HFFc6 (cell line): ENCODE measurements at places on chromosomes 7 and 10. TPM values are rescaled to one million over a fixed set of nuclear protein-coding genes. Genes with fewer than 3 reads are reported as not detected.

Gene RAB19
- total RNA-seq, result not detected in 3 replicates

Gene LIPK
- not detected in 3 replicates for total RNA-seq

Gene TMEM72
- total RNA-seq, result not detected in 2 replicates

DNA sequence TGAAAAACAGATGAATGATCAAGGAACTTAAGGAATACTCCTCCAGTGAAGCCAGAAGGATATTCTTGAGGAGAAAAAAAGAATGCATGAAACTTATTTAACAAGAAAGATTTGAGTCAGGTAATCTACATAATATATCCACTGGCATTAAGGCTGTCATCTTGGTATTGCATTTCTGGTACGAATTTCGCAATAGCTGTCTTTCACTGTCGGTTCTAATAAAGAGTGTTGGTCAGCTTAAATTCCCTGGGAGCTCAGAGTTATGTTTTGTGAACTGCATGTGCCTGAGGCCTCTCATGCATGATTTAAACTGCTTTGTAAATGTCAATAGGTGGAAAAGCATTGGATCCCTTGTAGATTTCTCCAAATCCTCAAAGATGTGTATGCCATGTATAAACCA is 565.3 kb upstream of the GALNT17 start:
- DNase-seq, result no peak
- H3K27me3 ChIP-seq, result no peaks in the 10 kb centered on the region
- no peaks in the 10 kb centered on the region for H3K36me3 ChIP-seq
- no peaks in the 10 kb centered on the region for H3K4me1 ChIP-seq
- H3K27ac ChIP-seq, result no peak overlapping the region

- no peaks in the 10 kb centered on the region for H3K36me3 ChIP-seq
- no peaks in the 10 kb centered on the region; the same call in 1 of the 2 replicates for H3K4me1 ChIP-seq
- no peaks in the 10 kb centered on the region for H3K27me3 ChIP-seq
- peak; percentile 21 for DNase-seq
- no peak overlapping the region for H3K27ac ChIP-seq
Observed at GRCh38 chr7:11343818-11344413, 370.2 kb downstream of the PHF14 start.

GRCh38 chr10:91032611-91033206 is 111.8 kb upstream of the ANKRD1 start:
- peaks cover 34% of the 10 kb centered on the region for H3K4me1 ChIP-seq
- no peak overlapping the region for H3K27ac ChIP-seq
- no peak for DNase-seq
- H3K4me3 ChIP-seq, result no peak overlapping the region
- no peaks in the 10 kb centered on the region for H3K36me3 ChIP-seq

DNA sequence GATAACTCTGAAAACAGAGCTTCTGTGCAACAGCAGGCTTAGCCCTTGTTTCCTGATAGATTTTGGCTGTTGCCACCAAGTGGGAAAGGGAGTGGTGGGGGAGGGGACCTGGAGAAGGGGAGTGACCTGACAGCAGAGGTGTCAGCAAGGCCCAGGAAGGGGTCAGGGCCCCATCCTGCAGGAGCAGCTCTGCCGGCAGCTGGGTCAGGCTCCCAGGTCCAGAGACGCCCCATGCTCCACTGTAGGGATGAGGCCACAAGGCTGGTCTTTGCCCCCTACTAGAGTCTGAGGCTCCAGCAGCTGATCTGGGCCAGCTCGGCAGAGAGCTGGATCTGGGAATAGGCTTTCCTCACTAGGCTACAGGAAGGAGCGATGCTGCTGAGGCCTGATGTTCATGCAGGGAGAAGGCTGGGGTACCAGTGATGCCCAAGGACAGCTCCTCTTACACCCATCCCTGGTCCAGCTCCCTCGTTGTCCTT is 44.0 kb upstream of the ZMIZ1 start:
- no peak overlapping the region for H3K27ac ChIP-seq
- no peak for DNase-seq
- H3K36me3 ChIP-seq, result no peaks in the 10 kb centered on the region

DNA sequence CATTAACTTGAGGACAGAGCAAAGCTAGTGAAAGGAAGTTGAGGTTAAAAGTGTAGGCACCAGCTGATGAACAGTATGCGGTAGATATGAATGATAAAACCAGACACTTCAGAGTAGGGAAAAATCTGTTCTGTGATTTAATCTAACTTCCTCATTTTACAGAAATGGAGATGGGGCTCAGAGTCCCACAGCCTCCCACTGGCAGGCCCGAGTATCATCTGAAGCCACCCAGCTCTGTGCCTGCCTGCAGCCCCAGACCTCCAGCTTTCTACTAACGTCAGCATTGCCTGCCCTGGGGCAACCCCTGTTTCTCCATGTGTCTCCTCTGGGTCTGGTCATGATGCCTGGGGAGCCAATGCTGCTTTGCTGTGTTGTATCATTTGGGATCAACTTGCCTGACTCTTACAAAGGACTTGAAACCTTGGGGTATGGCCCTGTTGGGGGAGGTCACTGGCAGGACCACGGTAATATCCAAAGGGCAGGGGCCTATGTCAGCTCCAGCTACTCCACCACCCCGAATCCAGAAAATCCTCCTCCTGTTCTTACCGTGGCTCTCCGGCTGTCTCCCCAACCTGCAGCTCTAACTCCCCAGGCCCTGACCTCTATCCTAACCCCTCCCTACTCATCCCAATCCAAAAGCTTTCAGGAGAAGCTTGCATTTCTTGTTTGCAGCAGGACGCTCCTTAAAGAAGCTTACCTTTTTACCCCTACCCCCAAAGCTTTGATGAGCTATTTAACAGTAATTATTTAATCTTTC is 56.2 kb upstream of the NPY start:
- DNase-seq, result no peak
- peaks cover 5% of the 10 kb centered on the region; the same call in 1 of the 2 replicates for H3K36me3 ChIP-seq
- H3K4me1 ChIP-seq, result no peaks in the 10 kb centered on the region
- H3K27me3 ChIP-seq, result no peaks in the 10 kb centered on the region; the same call in 1 of the 2 replicates
- H3K27ac ChIP-seq, result no peak overlapping the region

- peak overlapping the region; percentile 71 for H3K27ac ChIP-seq
- DNase-seq, result no peak
- H3K27me3 ChIP-seq, result peaks cover 9% of the 10 kb centered on the region
- H3K4me1 ChIP-seq, result peaks cover 57% of the 10 kb centered on the region
- peaks cover 51% of the 10 kb centered on the region for H3K36me3 ChIP-seq
Observed at GRCh38 chr7:134787064-134787463, 7.6 kb downstream of the CALD1 start.

DNA sequence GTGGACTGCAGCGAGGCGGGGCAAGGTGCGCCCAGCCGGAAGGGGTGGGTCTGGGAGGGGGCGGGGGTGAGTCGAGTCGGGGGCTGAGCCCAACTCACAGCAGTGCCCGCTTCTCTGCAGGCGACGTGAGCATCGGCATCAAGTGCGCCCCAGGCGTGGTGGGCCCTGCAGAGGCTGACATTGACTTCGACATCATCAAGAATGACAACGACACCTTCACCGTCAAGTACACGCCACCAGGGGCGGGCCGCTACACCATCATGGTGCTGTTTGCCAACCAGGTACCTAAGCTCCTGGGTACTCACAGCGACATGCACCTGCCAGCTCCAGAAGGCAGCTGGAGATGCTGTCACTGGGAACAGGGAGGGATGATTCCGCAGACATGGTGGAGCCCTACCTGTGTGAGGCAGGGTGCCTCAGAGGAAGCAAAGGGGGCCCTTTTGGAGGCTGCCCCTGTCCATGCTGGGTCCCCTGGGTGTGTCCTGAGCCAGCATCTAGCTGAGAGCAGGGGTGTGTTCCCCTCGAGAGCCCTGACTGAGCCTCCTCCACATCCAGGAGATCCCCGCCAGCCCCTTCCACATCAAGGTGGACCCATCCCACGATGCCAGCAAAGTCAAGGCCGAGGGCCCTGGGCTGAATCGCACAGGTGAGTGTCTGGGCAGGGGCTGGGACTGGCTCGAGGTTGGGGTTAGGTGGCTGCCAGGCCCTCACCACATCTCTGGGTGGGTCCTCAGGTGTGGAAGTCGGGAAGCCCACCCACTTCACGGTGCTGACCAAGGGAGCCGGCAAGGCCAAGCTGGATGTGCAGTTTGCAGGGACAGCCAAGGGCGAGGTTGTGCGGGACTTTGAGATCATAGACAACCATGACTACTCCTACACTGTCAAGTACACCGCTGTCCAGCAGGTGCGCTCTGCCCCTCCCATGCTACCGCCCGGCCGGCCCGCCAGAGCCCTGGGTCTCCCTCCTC is 12.8 kb downstream of the FLNC start:
- no peak for DNase-seq
- peaks cover 8% of the 10 kb centered on the region for H3K27me3 ChIP-seq
- no peaks in the 10 kb centered on the region for H3K4me1 ChIP-seq
- no peak overlapping the region for H3K4me3 ChIP-seq
- no peak overlapping the region for H3K27ac ChIP-seq
